Occipital lobe (tissue), 3 donors: ENCODE measurements at places on chromosomes 16 and 17. TPM values are rescaled to one million over a fixed set of nuclear protein-coding genes. Genes with fewer than 3 reads are reported as not detected.

The TOM1L2 gene
- 17.8 TPM for total RNA-seq

The DLG4 gene
- total RNA-seq, result 131 TPM

The TNFRSF17 gene
- not detected for total RNA-seq

The HOXB2 gene
- total RNA-seq, result 0.16 TPM

The GPR179 gene
- 0.31 TPM for total RNA-seq

The EXOC3L1 gene
- 0.47 TPM for total RNA-seq

The DPEP3 gene
- not detected for total RNA-seq

The CD300E gene
- total RNA-seq, result 0.16 TPM

The CLEC18C gene
- total RNA-seq, result 0.16 TPM

The KRT33B gene
- not detected for total RNA-seq

The MFAP4 gene
- total RNA-seq, result 0.47 TPM

The WNT9B gene
- not detected for total RNA-seq

The ASGR1 gene
- 15.6 TPM for total RNA-seq

The ANKS4B gene
- total RNA-seq, result not detected

The SUZ12 gene
- total RNA-seq, result 38.2 TPM

The WDR90 gene
- 7.2 TPM for total RNA-seq
